Bronchial smooth muscle cell (primary cell): ENCODE measurements at places on chromosomes 4 and X. TPM values are rescaled to one million over a fixed set of nuclear protein-coding genes. Genes with fewer than 3 reads are reported as not detected.

Gene CTAG1B
- total RNA-seq, result not detected in 2 replicates

Gene NIPAL1
- total RNA-seq, result not detected in 2 replicates

Gene WDFY3
- total RNA-seq, result 42.1 and 46.2 TPM in 2 replicates

Gene ERCC6L
- total RNA-seq, result 0.09 and 0.47 TPM in 2 replicates

Gene UGT2B10
- not detected in 2 replicates for total RNA-seq

Gene SPANXA1
- not detected in 2 replicates for total RNA-seq

Gene DMRTC1
- total RNA-seq, result not detected in 2 replicates

Gene TCP11X2
- not detected in 2 replicates for total RNA-seq

Gene ZFX
- total RNA-seq, result 28.4 and 44.2 TPM in 2 replicates

Gene VGLL1
- total RNA-seq, result not detected in 2 replicates

Gene PRKG2
- 13.0 and 20.3 TPM in 2 replicates for total RNA-seq

Gene RBM3
- total RNA-seq, result 63.7 and 238 TPM in 2 replicates

Gene MAGEE2
- not detected in 2 replicates for total RNA-seq

Gene NLGN4X
- 0.09 TPM in 1 of 2 replicates, not detected in the other for total RNA-seq

Gene SORBS2
- 0.32 TPM in 1 of 2 replicates, not detected in the other for total RNA-seq

Gene CSAG2
- total RNA-seq, result not detected in 2 replicates

Gene PHOX2B
- total RNA-seq, result not detected in 2 replicates

Gene EVC2
- 12.0 and 15.9 TPM in 2 replicates for total RNA-seq

Gene HNRNPD
- 18.0 and 27.1 TPM in 2 replicates for total RNA-seq

Gene CPLX1
- total RNA-seq, result not detected in 2 replicates

Gene EDA2R
- total RNA-seq, result 12.8 and 14.5 TPM in 2 replicates

Gene FAM47A
- not detected in 2 replicates for total RNA-seq

Gene CLIC2
- total RNA-seq, result 13.7 and 21.0 TPM in 2 replicates

Gene GPR119
- not detected in 2 replicates for total RNA-seq

Gene PRSS12
- 40.7 and 76.3 TPM in 2 replicates for total RNA-seq

Gene FHIP1A
- 0.16 TPM in 1 of 2 replicates, not detected in the other for total RNA-seq

Gene NLGN3
- total RNA-seq, result 0.26 and 0.95 TPM in 2 replicates

Gene RADX
- 0.95 and 1.2 TPM in 2 replicates for total RNA-seq

Gene CBR4
- 12.0 and 15.0 TPM in 2 replicates for total RNA-seq

Gene DKK2
- total RNA-seq, result 0.09 and 9.1 TPM in 2 replicates

Gene PAGE1
- not detected in 2 replicates for total RNA-seq

Gene DGAT2L6
- not detected in 2 replicates for total RNA-seq

Gene RELL1
- 56.0 and 64.6 TPM in 2 replicates for total RNA-seq
